Cortex of kidney (tissue), 1 donor: ENCODE measurements at places on chromosomes 1 and 21.

DNA sequence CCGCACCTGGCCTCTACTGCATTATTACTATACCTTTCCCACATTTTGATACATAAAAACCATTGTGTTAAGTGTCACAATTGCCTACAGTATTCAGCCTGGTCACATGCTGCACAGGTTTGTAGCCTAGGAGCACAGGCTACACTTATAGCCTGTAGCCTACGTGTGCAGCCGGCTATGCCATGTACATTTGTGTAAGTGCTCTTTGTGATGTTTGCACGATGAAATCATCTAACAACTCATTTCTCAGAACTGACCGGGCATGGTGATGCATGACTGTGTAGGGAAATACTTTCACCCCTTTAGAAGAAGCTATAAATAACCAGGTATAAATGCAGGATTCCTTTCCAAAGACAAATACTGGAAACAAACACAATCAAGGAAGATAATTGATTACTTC is 12.1 kb downstream of the ERG start:
- no peak for DNase-seq

GRCh38 chr1:221031458-221032203 is 152.4 kb downstream of the HLX start:
- DNase-seq, result no peak

- no peak for DNase-seq
Observed at GRCh38 chr1:79603843-79604242, 597.3 kb upstream of the ADGRL4 start.

GRCh38 chr1:41894101-41894807 is 24.5 kb downstream of the HIVEP3 start:
- no peak for DNase-seq

DNA sequence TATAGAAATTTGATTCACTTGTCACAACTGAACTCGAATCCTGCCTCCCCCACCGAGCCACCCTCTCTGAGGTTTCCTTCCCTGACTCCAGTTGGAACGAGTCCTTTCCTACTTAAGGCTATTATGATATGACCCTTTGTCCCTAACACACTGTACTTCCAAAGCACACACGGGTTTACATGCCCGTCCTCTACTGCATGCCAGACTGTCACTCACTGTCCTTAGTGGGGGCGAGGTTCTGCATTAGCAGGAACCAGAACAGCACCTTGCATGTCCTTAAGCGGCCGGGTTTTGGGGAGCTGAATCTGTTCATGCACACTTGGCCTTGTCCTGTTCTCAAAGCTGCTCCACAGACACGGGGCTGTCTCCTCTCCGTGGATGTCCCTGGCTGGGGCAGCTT is 164.6 kb upstream of the KCNJ6 start:
- no peak for DNase-seq

DNA sequence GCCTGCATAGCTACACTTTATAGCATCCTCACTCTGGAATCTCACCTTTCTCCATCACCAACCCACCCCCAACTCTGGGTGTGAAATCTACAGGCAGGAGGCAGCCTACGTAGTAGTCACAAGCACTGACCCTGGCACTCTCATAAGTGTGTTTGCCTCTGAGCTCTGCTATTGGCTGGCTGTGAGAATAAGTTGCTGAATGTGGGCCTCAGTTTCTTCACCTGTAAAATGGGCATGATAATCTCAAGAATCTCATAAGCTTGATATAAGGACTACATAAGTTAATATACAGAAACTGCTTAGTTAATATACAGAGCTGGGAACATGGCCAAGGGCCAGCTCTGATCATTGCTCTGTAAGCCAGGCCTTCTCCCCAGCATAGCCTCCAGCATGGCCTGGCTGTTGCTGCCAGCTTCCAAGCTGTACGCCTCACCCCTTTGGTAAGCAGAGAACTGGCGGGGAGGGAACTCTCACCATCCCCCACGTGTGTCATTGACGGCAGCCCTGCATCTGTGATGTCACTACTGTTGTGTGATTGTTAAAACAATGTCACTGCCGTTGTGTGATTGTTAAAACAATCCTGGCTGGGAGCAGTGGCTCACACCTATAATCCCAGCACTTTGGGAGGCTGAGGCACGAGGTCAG is 53.3 kb downstream of the SYF2 start:
- DNase-seq, result no peak

DNA sequence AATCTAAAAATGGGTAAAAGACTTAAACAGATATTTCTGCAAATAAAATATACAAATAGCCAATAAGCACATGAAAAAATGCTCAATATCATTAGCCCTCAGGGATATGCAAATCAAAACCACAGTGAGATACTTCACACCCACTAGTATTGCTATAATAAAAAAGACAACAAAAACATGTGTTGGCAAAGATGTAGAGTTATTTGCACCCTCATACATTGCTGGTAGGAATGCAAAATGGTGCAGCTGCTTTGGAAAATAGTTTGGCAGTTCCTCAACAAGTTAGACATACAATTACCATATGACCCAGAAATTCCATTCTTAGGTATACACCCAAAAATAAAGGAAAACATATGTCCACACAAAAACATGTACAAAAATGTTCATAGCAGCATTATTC is 30.2 kb downstream of the ZZZ3 start:
- no peak for DNase-seq

DNA sequence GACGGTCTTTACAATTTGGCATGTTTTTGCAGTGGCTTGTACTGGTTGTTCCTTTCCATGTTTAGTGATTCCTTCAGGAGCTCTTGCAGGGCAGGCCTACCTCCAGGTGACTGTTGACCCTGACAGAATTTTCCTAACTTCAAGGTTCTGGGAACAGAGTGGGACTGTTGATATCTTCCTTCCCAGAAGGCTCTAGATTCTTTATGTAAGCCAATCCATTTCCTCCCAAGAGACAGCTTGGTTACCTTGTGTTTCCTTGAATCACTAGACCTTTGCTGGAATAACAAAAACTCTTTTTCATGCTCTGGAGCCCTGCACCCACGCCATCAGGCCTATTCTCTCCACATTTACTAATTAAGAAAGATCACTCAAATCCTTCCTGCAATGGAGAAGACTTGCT is 67.0 kb downstream of the C21orf91 start:
- DNase-seq, result no peak

DNA sequence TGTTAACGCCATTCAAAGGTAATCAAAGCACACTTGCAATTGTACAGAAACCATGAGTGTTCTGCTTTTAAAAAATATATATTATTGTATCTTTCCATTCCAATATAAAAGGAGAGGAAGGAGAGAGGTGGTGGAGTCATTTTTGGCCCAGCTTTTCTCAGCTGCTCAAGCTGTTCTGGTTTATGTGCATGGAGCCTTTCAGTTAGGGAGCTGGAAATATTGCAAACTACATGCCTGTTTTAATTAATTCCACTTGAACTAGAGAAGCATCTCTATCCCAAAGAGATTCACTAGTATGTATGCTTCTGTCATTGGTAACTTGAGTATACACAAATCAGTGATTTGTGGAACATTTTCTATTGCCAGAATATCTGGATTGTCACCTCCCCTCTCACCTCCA is 28.5 kb upstream of the C1orf105 start:
- no peak for DNase-seq

DNA sequence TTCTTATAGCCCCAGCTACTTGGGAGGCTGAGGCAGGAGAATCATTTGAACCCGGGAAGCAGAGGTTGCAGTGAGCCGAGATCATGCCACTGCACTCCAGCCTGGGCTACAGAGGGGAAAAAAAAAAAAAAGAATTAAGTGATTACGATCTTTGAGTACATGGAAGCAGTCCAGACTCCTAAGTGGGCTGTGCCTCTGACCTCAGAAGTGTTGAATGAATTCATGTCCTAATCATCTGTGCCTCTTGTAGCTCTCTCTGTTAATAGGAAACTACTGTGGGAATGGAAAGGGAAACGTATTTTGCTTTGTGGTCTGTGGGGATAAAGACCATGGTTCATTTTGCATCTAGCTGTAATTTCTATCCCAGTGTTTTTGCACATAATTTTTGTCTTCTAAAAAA is 8.4 kb upstream of the IVNS1ABP start:
- DNase-seq, result no peak

DNA sequence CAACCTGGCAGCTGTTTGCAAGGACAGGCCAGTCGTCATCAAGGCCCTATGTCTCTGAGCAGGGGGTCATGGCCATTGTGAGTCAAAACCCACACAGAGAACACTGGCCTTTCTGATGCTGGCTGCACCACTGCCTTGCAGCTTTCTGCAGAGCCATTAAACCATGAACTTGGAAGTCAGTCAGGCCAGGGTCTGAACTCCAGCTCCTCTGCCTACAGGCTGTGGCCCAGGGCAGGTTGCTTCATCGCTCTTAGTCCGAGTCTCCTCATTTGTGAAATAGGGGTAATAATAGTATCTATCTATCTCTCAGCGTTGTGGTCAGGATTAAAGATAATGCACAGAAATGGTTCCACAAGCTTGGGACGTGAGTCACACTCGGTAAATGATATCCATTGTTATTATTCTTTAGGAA is 35.8 kb upstream of the HIVEP3 start:
- no peak for DNase-seq

GRCh38 chr1:179823693-179824092 is 53.9 kb downstream of the TOR1AIP2 start:
- no peak for DNase-seq

DNA sequence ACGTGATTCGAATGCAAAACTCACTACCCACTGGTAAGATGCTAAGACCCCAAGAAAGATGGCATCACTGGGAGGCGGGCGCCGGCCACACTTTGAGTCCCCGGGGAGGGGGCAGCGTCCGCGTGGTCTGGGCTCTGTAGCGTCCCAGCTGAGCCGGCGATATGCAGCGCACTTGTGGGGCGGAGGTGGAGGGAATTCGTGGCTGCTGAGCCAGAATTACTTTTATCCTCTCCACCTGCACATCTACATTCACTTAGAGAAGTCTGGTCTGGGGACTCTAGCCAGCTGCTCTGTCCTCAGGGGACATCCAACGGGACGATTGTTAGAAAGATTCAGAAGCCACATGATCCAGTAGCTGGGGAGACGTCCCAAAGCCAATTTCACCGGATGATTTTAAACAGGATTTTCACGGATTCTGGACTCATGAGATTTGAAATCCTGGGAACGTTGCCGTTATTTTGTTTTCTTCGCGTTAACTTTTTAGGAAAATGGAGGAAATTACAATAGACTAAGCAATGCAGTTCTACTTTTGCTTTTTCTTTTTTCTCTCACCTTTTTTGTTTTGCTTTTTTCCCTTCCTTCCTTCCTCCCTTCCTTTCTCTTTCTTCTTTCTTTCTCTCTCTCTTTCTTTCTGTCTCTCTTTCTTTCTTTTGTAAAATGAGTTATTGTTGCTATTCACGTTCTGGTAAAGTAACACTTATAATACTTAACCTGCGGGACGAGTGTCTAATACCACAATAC is 1.3 kb downstream of the JAM2 start:
- DNase-seq, result no peak

DNA sequence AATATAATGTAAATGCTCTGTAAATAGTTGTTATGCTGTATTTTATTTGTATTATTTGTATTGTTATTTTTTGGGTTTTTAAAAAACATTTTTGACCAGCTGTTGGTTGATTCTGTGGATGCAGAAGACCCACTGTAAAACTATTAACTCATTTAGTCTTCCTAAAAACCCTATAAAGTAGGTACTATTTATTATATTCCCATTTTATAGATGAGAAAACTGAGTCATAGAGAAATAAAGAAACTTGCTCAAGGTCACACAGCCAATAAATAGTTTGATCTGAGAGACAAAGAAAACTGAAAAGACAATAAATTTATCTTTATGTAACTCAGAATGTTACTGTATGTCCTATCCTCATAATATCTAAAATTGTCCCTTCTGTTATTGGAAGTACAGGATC is 1.2 kb upstream of the MAP3K21 start:
- DNase-seq, result no peak

DNA sequence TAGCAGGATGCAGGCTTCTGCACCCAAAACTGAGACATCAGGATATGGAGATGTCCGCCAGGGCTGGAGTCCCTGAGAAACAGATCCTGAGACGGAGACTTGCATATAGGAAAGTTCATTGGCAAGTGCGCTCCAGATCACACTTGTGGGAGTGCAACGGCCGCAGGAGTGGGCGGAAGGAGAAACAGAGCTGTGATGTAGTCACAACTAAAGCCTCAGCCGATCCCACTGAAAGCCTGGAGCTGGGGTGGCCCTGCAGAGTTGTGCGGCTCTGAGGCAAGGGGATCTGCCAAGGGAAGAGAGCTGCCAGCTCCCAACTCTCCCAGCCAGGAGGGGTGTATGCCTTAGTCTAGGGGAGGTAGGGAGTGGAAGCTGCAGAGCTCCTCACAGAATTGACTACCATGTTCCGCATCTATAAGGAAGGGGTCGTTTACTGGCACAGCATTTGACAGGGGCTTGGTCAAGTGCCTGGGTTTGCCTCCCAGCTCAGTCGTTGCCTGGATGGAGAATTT is 42.1 kb upstream of the PLA2G2C start:
- DNase-seq, result no peak

GRCh38 chr1:182833271-182833670 is 5.9 kb upstream of the DHX9 start:
- DNase-seq, result no peak

- DNase-seq, result no peak
Observed at GRCh38 chr1:205936846-205937586, 6.2 kb downstream of the SLC26A9 start.

DNA sequence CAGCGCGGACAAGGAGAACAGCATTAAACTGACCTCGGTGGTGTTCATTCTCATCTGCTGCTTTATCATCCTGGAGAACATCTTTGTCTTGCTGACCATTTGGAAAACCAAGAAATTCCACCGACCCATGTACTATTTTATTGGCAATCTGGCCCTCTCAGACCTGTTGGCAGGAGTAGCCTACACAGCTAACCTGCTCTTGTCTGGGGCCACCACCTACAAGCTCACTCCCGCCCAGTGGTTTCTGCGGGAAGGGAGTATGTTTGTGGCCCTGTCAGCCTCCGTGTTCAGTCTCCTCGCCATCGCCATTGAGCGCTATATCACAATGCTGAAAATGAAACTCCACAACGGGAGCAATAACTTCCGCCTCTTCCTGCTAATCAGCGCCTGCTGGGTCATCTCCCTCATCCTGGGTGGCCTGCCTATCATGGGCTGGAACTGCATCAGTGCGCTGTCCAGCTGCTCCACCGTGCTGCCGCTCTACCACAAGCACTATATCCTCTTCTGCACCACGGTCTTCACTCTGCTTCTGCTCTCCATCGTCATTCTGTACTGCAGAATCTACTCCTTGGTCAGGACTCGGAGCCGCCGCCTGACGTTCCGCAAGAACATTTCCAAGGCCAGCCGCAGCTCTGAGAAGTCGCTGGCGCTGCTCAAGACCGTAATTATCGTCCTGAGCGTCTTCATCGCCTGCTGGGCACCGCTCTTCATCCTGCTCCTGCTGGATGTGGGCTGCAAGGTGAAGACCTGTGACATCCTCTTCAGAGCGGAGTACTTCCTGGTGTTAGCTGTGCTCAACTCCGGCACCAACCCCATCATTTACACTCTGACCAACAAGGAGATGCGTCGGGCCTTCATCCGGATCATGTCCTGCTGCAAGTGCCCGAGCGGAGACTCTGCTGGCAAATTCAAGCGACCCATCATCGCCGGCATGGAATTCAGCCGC is 2.5 kb downstream of the S1PR1 start:
- no peak for DNase-seq

GRCh38 chr1:219798283-219799030 is 129.9 kb downstream of the SLC30A10 start:
- DNase-seq, result no peak
